ENCODE measurements at places on chromosomes 1 and 21.

DNA sequence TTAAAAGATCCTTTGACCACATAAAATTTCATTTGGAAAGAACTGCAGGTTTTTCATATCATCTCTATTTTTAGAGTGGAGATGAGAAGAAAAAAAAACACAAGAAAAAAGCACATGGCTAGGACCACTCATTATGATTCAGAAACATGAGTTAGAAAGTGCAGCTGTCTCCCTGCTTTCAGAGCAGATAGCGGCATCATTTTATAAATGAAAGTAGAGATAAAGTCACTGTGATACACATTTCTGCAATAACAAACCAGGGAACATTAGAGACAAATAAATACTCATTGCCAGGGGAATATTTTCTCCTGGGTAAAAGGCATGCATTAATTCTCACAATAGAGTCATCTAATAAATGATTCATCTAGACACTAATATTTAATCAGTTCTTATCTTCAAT is 87.5 kb upstream of the PLPPR4 start:
- DNase-seq, result no peak

GRCh38 chr1:113415310-113416070 is 25.2 kb downstream of the MAGI3 start:
- DNase-seq, result no peak

DNA sequence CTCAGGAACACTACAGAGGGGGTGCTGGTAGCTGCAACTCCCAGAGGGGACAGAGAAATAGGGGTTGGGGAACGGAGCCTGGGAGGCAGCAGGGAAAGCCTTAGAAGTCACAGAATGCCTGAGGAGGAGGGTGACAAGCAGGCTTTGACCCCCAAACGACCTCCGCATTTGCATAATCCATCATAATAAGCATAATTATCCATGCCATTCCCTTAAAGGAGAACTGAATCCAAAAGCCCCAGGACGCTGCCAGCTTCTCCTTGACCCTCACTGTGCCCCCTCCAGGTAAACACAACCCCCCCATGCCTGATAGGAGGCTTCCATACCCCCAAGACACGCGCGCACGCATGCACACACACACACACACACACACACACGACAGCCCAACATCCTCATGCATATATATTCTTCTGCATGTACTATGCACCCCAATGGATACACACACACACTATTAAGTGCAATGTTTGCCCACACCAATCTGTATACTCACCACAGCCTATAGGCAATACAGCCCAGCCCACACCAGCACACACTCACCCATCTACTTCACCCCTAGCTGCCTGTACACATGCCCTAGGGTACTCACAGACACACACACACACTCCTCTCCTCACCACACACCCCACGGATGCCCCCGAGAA is 27.8 kb downstream of the SDC3 start:
- no peak for DNase-seq

DNA sequence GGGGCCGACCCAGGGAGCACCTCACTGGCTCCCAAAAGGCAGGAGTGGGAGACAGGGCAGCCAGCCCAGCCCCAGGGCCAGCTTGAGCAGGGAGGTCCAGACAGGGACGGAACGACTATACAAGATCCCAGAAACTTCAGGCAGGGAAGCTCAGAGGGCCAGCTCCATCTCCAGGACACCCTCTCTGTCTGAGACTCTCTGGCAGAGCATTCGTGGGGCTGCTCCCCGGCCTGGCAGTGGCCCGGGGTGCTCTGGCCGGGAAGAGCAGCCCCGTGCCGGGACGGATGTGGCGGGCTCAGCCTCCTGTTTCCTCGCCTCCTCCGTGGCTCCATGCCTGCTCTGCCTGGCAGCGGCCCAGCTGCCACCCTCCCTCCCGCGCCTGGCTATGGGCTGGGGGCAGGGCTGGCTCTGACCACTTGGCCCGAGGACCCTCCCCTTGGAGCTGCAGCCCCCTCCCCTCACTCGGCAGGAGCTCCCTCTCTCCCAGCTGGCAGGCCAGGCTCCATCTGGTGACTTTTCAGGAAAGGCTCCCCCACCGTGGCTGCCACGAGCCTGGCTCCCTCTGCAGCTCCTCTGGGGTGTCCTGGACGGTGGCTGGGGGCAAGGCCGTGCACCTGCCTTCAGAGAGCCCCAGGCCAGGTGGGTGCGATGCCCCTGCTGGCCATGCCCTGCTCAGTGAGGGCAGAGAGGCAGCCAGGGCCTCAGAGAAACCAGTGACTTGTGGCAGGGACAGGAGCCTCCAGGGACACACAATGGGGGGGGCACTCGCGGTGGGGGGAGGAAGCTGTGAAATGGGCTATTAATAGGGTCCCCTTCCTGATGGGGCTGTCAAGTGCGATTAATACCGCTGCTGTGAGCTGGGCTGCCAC is 5.6 kb upstream of the PLCH2 start:
- no peak for DNase-seq

- DNase-seq, result no peak
Observed at GRCh38 chr1:245169376-245169775, 14.6 kb downstream of the KIF26B start.

GRCh38 chr1:116448785-116449385 is 75.8 kb downstream of the ATP1A1 start:
- DNase-seq, result no peak

GRCh38 chr1:93783876-93784275 is 95.1 kb downstream of the DNTTIP2 start:
- no peak for DNase-seq

DNA sequence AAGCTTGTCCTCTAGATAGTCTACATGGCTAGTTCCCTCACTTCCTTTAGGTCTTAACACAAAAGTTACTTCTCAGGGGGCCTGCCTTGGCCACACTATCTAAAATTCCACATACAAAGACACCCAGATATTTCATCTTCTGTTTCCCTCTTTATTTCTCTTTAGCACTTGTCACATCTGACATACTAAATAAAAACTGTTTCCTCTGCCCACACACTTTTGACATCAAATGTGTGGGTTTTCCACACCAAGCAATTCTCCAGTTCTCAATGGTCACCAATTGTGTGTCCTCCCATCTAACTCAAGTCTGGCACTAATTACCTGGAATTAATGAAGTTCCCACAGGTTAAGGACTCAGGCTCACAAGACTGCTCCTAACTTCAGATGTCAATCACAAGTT is 25.5 kb upstream of the CFAP126 start:
- no peak for DNase-seq

- peak; percentile 72 for DNase-seq
Observed at GRCh38 chr1:21293537-21294265, 3.4 kb upstream of the ECE1 start.

- no peak for DNase-seq
Observed at GRCh38 chr1:97869441-97869840, 51.4 kb downstream of the DPYD start.

GRCh38 chr1:158071138-158071537 is 77.7 kb downstream of the KIRREL1 start:
- DNase-seq, result no peak

DNA sequence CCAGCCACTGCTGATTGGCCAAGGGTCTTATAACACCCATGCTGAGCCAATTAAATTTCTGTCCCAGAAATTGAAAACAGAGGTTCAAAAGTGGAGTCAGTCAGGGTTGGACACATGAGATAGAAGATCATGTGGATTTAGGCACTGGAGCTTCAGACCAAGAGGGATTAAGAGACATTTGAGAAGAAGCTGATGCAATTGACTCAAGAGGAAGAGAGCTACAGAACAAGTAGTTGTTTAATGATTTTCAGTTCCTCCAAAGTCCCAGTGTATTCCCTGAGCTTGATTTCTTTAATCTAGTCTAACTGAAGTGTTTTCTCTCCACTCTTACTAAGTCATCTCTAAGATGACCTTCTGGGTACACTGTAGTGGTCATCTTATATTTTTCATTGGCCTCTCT is 227.1 kb downstream of the DUSP10 start:
- no peak for DNase-seq

- DNase-seq, result no peak
Observed at GRCh38 chr1:198909973-198910372, 271.1 kb downstream of the PTPRC start.

- no peak for DNase-seq
Observed at GRCh38 chr1:163730411-163730821, 408.7 kb downstream of the NUF2 start.

DNA sequence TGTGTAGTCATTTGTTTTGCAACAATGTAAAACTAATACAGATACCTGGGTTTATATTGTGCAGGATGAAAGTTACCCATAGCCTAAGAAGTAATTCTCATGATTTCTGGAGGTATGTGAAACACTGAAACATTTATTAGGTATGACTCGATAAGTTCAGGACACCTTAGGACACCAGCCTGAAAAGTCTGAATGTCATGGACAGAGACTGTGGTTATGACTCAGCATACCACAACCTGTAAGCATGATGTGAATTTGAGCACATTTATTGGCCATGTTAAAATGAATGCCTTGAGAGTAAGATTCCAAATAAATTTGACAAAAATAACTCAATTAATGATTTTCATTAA is 1471.7 kb upstream of the B3GALT2 start:
- no peak for DNase-seq

DNA sequence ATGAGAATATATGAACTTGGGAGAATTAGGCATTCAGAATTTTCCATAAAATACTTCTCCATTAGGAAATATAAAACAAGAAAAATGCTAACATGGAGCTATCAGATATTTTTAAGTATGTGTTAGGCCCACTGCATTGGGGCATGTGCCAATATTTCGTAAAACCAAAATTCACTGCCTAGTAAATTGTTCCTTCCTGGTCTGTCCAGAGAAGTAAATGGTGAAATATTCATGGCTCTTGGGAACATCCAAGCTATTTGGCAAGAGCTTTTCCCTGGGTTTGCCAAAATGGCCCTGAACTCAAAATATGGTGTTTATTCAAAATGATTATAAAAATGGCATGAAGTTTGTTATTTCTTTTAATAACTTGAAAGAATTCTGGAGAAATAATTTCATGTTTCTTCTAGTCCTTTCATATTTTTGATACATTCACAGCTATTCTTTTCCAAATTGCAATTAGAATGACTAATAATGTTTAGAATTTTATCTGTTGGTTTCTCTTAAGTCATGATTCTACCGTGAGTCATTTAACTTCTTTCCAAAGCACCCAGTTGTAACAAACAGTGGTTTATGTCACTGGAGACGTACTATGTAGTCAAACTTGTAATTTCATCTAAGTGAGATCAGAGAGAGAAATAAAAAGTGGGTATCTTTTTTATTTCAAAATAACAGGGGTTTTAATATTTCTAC is 25.7 kb upstream of the SLC19A2 start:
- no peak for DNase-seq

DNA sequence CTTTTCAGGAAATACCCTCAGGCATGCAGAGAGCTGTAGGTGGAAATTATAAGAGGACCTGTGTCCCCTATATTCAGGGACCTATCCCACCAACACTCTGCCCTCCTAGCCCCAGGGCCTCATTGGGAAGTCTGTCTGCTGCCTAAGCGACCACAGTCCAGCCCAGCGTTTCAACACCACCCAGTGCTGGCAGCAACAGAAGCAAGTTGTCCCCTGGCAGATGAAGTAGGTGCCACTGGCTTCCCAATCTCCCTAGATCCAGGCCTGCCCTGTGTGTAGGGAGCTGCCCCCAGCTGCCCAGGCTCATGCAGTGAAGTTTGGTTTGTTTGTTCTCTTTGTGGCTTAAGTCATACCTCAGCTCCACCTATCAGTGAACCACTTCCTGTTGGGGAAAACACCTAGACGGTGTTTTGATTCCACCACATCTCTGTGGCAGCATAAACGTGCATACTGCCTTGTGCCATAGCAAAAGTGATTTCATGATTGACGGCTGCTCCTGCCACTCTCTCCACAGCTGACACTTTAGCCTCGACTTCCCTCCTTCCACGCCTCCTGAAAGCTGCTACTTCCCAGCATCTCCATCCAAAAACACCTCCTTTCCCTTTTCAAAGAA is 8.1 kb upstream of the LEFTY1 start:
- peak; percentile 73 for DNase-seq

DNA sequence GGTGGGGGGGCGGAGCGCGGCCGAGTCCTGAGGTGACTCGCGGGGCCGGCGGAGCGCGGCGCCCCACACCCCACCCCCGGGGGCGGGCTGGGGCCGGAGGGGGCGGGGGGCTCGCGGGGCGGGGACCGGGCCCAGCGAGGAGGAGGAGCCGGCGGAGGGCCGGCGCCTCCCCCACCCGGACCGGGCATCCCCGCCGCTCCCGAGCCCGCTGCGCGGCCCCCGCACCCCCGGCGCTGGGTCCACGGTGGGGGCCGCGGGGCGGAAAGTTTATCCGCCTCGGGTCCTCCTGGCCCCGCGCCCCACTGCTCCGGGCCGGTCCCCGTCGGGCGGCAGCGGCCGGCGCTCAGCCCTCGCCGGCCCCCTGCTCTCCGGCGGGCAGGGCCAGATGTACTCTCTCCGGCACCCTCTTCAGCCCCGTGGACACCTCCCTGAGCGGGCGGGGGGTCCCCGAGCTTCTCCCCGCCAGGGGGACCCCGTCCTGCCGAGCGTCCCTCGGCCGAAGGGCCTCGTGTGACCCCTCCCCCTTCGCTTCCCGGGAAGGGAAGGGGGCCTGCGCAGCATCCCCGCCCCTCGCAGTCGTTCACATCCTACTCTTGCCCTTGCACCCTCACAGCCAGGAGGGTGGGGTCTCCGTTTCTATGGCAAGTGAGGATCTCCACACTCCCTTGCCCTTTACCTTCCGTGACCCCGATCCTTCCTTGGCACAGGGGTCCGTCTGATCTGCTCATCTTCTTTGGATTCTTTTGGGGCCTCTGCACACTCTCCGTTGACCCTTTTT is 663 bp downstream of the CAMTA1 start:
- peak; percentile 56 for DNase-seq

DNA sequence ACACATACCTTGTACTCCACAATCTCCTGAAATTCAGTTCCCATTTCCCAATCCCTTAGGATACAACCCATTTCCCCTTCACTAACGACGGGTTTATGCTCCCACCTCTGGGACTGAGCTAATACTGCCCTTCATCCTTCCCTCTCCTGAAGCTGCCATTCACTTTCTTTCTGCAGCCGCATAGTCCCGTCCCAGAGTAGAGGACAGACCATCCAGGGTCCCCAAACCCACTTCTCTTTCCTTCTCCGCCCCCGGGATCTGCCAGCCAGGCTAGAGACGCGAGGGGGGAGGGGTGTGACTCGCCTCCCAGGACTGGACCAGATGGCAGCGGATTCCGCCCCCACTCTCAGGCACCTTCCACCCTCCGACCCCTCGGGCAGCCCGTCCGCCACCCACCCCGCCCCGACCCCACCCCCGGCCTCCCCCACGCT is 679 bp downstream of the ABL2 start:
- peak; percentile 28 for DNase-seq

DNA sequence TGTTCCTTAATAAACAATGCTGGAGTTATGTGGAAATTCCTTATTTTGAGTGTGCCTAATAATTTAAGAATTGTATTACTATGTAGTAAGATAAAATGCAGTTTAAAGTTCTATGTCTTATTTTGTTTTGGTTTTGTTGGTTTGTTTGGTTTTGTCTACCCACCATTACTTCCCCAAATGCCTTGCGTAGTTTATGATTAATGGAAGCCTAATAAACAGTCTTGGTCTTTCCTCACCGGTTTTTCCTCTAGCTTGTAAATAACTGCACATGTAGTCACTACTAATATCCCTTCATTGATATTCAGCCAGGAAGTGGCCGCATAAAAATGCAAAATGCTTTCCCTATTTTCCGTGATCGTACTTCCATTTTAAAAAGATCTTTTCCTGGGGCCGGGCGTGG is 2.9 kb downstream of the SDCCAG8 start:
- DNase-seq, result no peak
